T1000 (cell line): ENCODE measurements at places on chromosomes 1 and 21.

- DNase-seq: no peak
Observed at GRCh38 chr1:180612632-180613031, 19.2 kb upstream of the XPR1 start.

GRCh38 chr1:58204284-58204683 is 342.2 kb downstream of the OMA1 start:
- DNase-seq: no peak

GRCh38 chr1:2529784-2530512 is at the start of gene HES5:
TSS of gene HES5 (minus strand) at chr1:2530263. CDS start at chr1:2530164, 99 bp downstream.
- no peak for DNase-seq

DNA sequence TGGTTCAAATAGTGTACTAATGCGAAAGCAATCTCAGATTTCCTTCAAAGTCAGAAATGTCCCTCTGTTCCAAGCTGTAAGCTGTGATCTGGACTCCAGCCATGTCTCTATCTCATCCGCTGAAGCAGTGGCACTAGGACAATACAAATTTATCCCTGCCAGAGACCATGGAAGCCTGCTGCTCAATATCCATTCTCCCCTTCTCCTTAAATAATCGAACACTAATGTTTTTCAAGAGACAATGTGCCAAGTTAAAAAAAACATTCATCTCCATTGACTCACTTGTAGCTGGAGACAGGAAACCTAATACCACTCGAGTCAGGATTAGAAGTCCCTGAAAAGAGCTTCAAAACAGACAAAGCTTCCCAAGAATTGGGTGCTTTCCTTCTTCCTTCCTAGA is 38.5 kb upstream of the PGBD5 start:
- DNase-seq: no peak

GRCh38 chr1:171949316-171949715 is 108.0 kb downstream of the DNM3 start:
- no peak for DNase-seq
